Stimulated activated CD4-positive, alpha-beta T cell treated with anti-CD3 and anti-CD28 coated beads, Interleukin-1b, Interleukin-23, amount 100 ng/mL, for 24 hours (primary cell): ENCODE measurements at places on chromosomes 1 and 21.

DNA sequence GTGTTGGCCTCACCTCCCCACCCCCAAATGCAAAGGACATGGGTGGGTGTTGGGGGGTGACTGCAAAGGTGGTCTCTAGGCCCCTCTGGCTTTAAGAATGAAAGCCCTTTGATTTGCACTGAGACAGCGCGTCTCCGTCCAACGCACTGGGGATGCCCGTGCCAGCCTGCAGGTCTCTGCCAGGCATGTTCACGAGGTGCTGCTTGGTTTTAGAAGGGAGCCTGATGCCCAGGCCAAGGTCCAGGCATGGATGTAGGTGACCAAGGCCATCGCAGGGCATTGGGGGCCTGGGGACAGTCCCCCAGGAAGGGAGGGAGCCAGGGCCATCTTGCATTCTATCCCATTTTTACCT lies 363.6 kb upstream of the VAMP3 start:
- no peak for DNase-seq

GRCh38 chr1:22380024-22380785 lies 71.4 kb upstream of the ZBTB40 start:
- no peak for DNase-seq

DNA sequence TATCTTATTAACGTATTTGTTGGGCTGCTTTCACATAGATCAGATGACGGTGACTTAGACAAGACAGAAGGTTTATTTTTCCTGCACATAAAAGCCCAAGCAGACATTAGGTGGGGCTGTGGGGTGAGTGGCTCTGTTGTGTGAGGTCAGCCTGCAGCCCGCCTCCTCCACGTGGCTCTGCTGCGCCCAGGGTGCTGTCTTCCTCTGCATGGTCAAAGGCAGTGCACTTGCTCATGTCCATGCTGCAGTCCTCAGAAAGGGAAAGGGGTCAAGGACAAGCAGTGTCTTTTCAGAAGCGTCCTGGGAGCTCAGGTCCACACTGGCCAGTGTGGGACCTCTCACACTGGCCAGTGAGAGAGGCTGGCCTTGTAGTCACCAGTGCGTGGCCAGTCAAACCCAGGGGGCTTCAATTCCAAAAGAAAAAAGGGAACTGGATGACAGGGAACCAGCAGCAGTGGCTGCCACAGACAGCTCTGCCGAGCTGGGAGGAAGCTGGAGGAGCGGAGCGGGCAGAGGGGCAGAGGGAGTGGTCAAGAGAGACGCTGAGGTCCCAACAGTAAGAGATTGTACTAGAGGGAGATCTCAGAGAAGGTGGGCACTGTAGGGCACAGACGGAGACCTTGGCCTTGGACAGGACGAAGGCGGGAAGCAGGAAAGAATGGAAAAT lies 35.9 kb upstream of the SLC45A1 start:
- DNase-seq = no peak

- no peak for DNase-seq
These were observed 43.7 kb upstream of the PIGC start for GRCh38 chr1:172487550-172487949.

DNA sequence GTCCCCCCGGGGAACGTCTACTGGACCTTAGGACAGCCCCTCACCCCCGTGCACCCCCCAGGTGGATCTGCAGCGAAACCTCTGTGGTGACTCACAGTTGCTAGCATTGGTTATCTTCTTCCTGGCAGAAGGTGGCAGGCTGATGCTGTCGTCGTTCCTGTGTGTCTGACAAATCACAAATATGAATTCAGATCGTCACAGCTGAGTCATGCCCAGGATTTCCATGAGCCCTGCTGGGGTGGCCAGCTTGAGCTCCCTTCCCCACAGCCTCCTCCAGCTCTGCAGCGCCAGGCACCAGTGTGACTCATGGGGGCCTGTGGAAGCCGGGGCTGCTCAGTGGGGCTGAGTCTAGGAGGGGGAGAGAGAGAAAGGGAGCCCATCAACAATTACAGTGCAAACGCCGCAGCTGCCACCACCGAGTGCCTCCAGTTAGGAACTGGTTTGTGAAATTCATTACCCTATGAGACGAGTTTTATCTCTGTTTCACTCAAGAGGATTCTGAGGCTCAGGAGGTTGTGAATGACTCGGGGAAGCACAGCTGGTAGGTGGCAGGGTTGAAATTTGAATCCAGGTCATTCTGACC lies 197.9 kb downstream of the DYRK1A start:
- DNase-seq = peak; percentile 86

DNA sequence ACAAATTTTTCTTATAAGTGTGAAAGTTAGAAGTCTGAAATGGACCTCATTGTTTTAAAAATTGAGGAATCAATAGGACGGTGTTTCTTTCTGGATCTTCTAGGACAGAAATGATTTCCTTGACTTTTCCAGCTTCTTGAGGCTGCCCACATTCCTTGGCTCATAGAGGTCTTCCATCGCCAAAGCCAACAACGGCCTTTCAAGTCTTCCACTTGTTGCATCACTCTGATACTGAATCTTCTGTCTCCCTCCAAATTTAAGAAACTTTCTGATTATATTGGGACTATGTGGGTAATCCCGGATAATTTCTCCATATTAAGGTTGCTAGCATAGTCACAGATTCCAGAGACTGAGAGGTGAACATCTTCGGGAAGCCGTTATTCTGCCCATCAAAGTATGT lies 595.4 kb upstream of the ADAMTS5 start:
- no peak for DNase-seq

DNA sequence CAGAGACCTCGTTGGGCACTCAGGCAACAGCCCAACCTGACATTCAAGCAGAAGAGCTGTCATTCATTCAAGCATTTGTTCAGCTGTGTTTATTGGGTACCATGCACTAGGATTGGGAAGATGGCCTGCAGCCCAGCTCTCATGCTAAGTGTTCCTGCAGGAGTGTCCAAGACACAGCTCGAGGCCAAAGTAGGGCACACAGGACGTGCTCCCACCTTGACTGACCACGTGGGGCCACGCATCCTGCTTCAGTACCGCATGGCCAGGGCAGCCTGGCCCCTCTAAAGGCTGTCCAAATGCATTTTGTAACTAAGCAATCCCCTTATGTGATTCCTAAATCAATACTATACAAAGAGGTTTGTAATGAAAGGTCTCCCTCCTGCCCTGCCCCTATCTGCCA lies 9.7 kb downstream of the PYCR2 start:
- DNase-seq = no peak

- no peak for DNase-seq
These were observed 7.9 kb downstream of the ACAP3 start for GRCh38 chr1:1299686-1300351.

DNA sequence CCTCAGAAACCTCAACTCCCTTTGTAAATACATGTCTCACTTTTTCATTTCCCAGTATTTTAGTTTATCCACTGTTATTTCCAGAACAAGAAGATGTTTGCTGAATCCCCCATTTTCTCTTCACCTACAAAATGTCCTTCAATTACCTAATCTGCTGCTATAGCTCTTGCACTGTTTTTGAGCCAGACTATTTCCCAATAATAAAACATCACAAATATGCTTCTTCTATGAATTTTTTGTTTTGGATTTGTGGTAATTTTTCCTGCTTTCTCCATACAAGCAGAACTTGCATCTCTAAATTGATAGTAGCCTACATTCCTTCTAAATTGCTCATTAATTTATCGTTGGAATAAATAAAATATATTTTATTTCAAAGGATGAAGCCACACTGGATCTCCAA lies 199.6 kb upstream of the C1orf87 start:
- DNase-seq = no peak

- no peak for DNase-seq
These were observed 66.5 kb upstream of the ERRFI1 start for GRCh38 chr1:8092657-8093056.

DNA sequence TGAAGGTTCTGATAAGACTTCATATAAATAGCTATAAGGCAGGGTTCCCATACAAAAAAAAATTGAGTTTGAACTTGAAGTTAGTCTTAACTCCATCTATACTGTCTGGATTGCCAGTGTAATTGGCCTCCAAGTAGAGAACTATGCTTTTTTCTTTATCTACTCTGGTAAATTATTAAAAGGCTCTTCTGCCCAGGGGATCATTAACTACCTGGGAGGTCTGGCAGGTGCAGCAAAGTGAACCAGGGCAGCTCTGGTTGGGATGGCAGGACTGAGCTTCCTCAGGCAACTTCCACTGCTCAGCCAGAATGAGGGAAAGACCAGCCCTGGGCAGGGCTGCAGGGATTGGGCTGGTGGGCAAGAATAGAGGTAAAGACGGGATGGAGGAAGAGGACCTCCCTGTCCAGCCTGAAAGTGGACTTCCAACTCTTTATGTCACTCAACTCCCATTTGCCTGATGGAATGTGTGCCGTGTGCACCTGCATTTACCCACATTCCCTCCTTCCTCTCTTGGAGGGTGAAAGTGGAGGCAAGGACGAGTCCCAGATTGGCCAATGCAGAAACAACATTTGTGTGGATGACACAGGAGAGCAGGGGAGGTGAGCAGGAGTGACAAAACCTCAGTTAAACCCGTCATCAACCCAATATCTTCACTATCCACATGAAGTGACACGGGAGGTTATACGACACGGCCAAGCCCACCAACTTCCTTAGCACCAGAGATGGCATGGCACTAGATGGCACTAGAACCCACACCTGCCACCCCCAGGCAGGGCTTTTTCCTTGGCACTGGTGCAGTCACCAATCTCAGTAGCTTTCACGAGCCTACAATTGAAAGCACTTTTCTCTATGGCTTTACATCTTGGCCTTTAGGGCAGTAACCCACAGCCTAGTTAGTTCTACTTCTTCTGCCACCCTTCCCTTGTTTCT lies 25.2 kb downstream of the CCN1 start:
- no peak for DNase-seq

- no peak for DNase-seq
These were observed 123.3 kb downstream of the PRDM2 start for GRCh38 chr1:13823126-13823880.

- DNase-seq = no peak
These were observed 14.3 kb upstream of the PGBD2 start for GRCh38 chr1:248891758-248892157.

DNA sequence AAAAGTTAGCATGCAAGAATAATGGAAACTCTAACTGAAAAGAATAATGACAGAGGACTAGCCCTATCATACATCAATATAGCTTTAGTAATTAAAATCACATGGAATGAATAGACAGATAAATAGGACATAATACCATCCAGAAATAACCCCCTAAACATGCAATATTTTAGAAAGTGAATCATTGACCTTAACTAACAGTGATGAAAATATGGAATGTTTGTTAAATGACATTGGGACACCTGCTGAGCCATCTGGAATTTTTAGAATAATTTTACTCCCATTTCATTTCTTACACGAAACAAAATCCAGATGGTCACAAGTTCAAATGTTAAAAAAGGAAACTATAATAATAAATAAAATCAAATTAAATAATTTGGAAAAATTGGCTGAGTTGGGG lies 53.1 kb upstream of the FMO3 start:
- DNase-seq = no peak

GRCh38 chr1:43432907-43433306 lies 20.8 kb downstream of the HYI start:
- no peak for DNase-seq

DNA sequence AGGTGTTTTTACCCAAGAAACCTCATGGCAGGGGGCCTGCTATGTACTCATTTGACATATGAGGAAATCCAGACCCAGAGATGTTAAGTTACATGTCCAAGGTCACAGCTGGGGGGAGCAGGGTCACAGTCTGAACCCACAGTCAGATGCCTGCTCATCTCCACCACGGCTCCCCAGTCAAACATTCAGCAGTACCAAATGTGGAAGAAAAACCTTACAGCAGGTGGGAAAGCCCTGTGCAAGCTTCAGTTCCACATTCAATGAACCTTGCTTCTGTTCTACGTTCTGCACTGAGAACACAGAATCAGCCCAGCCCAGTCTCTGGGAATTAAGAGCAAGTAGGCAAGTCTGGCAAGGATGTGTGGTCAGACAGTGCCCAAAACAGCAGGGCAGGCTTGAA lies 35.2 kb downstream of the LRP8 start:
- no peak for DNase-seq

DNA sequence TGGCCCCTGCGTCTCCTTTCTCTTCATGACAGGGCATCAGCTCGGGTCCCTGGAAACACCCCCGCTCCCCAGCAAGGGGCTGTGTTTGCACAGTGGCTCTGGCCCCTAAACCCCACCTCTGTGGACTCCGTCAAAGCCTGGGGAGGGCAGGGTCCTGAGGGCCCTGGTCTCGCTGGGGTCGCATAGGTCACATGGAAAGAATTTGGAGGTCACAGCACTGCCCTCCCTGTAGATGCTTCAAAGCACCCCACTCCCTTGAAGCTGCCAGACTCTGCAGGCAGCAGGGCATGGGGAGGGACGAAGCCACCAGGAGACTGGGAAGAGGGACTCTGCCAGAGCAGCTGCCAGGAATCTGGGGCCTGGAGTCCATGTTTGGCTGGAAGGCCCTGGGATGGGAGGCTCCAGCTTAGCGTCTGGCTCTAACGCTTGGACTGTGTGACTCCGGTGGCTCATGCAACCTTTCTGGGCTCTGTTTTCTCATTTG lies 36.6 kb upstream of the ECE1 start:
- DNase-seq = no peak

GRCh38 chr21:45818276-45818903 lies 163.2 kb upstream of the COL6A1 start:
- no peak for DNase-seq

DNA sequence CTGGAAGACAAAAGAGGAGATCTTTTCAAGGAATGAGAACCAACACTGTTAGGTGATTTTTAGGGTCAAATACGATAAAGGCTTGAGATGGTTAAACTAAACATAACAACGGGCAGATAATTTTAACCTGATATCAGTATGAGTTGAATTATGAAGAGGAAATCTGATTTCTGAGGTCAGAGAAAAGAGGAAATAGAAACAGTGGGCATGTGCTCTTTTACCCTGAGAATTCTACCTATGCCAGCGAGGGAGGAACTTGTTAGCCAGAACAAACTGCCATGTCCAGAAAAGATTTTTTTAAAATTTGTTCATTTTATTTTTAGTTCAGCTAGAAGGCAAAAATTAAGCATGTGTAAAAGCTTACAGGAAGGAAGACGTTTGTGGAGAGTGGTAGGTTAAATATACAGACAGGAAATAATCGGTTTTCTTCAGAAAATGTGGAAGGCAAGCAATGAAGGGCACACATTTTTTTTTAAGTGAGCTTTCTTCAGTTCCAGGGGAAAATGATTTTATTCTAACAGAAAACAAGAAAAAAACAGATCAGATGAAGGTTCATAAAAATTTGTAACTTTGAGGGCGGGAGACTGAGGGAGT lies 1745.3 kb downstream of the MRPL39 start:
- no peak for DNase-seq

- no peak for DNase-seq
These were observed 37.0 kb downstream of the MAN1C1 start for GRCh38 chr1:25653558-25653957.

GRCh38 chr1:84504580-84505492 lies 1.4 kb upstream of the SPATA1 start:
- no peak for DNase-seq

GRCh38 chr1:184965944-184966860 lies 8.1 kb downstream of the NIBAN1 start:
- no peak for DNase-seq

GRCh38 chr21:31221043-31221442 lies 123.0 kb downstream of the TIAM1 start:
- no peak for DNase-seq

- no peak for DNase-seq
These were observed at the start of gene HIVEP3 for GRCh38 chr1:41918450-41919043. TSS of gene HIVEP3 (minus strand) at chr1:41918922.

- DNase-seq = no peak
These were observed 1857.4 kb downstream of the NCAM2 start for GRCh38 chr21:22855581-22855980.

- no peak for DNase-seq
These were observed 202.3 kb upstream of the B3GALT2 start for GRCh38 chr1:193388683-193389082.
